HFFc6 (cell line): ENCODE measurements at places on chromosomes 16 and 17. TPM values are rescaled to one million over a fixed set of nuclear protein-coding genes. Genes with fewer than 3 reads are reported as not detected.
A peak's percentile ranks its signal among the peaks of the same experiment; 100 is the strongest.

DNA sequence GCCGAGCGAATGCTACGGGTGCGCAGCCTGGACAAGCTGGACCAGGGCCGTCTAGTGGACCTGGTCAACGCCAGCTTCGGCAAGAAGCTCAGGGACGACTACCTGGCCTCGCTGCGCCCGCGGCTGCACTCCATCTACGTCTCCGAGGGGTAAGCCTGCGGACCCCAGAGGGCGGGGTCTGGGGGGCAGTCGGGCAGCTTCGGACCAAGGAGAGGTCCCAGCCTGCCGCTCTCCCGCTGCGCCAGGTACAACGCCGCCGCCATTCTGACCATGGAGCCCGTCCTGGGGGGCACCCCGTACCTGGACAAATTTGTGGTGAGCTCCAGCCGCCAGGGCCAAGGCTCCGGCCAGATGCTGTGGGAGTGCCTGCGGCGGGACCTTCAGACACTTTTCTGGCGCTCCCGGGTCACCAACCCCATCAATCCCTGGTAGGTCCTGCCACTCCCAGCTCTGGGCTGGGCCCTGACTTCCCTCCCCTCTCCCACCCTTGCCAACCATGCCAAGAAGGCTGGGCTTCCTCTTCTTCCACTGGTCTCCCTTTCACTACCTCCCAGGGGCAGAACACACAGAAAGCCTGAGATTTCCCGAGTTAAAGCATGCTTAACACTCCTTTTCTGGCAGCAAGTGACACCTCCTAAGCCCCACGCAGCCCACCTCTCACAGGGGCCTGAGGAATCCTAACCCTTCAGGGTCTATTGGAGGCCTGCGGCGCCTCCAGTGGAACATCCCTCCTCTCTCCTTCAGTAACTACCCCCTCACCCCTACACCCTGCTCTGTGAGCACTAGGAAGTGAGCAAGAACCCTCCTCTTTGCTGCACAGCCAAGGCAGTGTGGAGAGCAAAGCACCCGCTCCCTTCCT, 3.2 kb downstream of the NAGS start:
- H3K27ac ChIP-seq = peak overlapping the region; percentile 84
- peak overlapping the region; percentile 90 for H3K4me3 ChIP-seq
- DNase-seq = no peak
- 0 out of 2 replicates have a peak, but pooled peaks cover 7% of the 10 kb centered on the region for H3K36me3 ChIP-seq
- peaks cover 40% of the 10 kb centered on the region for H3K4me1 ChIP-seq
- H3K27me3 ChIP-seq = peaks cover 4% of the 10 kb centered on the region

- no peak overlapping the region for H3K27ac ChIP-seq
- no peak overlapping the region for H3K4me3 ChIP-seq
- H3K27me3 ChIP-seq = peaks cover 12% of the 10 kb centered on the region
These were observed 87.7 kb upstream of the CCL2 start for GRCh38 chr17:34167354-34167753.

DNA sequence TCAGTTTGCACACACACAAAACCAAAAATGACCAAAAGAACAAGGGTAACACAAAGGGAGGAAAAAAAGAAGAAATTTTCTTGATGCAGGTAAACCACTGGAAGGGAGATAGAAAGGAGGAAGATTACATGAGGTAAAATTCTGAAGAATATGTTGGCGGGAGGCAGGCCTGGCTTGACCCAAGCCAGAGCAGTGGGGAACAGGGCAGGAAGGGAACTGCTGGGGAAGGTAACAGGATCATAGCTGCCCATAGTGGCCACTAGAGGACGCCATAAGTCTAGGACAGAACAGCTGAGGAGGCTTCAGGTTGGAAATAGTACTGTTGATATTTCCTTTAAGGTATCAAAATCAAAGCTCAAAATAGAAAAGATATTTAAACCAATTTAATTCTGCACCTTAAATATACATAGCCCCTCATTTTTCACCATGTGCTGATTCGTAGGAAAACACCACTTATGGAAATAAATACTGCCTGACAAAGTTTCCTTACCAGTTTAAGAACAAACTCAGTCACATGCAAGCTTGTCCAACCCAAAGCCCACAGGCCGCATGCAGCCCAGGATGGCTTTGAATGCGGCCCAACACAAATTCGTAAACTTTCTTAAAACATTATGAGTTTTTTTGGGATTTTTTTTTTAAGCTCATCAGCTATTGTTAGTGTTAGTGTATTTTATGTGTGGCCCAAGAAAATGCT, 15.5 kb downstream of the VPS35 start:
- H3K4me1 ChIP-seq = no peaks in the 10 kb centered on the region
- DNase-seq = peak; percentile 53
- no peak overlapping the region; the same call in 1 of the 2 replicates for H3K27ac ChIP-seq
- no peak overlapping the region for H3K4me3 ChIP-seq
- peaks cover 24% of the 10 kb centered on the region; the same call in 1 of the 2 replicates for H3K36me3 ChIP-seq
- H3K27me3 ChIP-seq = no peaks in the 10 kb centered on the region

- H3K27me3 ChIP-seq = no peaks in the 10 kb centered on the region; the same call in 1 of the 2 replicates
- no peaks in the 10 kb centered on the region for H3K4me1 ChIP-seq
- no peak overlapping the region for H3K4me3 ChIP-seq
- no peak for DNase-seq
- H3K27ac ChIP-seq = no peak overlapping the region
These were observed 221.2 kb downstream of the CDH13 start for GRCh38 chr16:82848013-82848412.

DNA sequence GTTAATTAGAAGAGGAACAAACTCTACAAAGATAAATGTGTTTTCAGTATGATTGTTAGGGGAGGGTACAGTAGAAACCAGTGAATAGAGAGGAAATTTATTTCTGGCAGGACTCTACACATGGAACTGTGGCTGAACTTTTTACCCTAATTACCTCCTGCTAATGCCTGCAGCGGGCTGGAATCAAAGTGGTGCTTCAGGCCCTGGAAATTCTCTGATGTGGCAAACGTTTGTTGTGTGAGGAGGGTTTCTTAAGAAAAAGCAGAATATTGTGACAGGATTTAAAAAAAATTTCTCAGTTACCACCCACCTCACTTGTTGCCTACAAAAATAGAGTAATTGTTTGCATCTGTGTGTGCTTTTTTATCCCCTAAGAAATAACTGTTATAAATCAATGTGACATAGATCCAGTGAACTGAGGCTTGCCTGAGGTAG, 154.5 kb downstream of the BCAS3 start:
- H3K27me3 ChIP-seq = no peaks in the 10 kb centered on the region
- H3K27ac ChIP-seq = no peak overlapping the region
- no peak for DNase-seq
- no peak overlapping the region for H3K4me3 ChIP-seq
- H3K4me1 ChIP-seq = no peaks in the 10 kb centered on the region

DNA sequence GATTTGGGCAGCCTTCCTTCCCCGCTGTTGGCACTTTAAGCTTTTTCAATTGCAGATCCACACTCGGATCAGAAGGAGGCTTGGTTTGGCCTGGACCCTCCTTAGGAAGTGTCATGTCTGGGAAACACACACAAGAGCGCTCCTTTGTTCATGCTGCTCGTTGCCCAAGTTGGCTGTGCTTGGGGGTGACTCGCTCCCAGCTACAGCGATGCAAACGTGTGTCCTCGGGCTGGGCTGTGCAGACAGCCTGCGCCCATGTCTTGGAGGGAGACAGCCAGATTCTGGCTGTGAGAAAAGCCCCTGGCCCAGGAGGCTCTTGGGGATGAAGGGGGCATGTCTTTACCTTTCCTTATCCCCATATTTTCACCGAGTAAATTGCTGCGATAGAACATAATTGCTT, 665.6 kb upstream of the EEF2KMT start:
- H3K4me1 ChIP-seq = no peaks in the 10 kb centered on the region
- H3K36me3 ChIP-seq = no peaks in the 10 kb centered on the region; the same call in 1 of the 2 replicates
- no peak overlapping the region for H3K4me3 ChIP-seq
- no peak for DNase-seq
- H3K27ac ChIP-seq = no peak overlapping the region

DNA sequence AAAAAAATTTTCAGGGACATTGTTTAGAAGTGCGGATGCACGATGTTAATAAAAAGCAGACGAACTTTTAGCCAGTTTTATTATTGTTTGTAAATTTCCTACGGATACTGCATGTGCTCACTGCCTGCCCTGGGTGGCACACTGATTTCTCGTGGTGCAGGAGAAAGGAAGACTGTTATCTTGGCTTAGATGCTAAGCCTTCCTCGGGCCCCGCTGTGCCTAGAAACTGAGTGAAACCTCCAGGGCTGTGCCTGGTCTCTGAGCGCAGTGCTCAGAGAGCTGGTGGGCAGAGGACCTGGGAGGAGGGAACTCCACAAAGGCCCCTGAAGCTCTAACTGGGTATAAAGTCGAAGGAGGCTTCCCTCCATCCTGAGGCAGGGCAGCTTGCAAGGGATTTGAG, 35.4 kb upstream of the TNRC6C start:
- H3K27me3 ChIP-seq = peaks cover 8% of the 10 kb centered on the region
- no peaks in the 10 kb centered on the region for H3K36me3 ChIP-seq
- H3K4me1 ChIP-seq = no peaks in the 10 kb centered on the region
- no peak overlapping the region for H3K4me3 ChIP-seq
- H3K27ac ChIP-seq = no peak overlapping the region

DNA sequence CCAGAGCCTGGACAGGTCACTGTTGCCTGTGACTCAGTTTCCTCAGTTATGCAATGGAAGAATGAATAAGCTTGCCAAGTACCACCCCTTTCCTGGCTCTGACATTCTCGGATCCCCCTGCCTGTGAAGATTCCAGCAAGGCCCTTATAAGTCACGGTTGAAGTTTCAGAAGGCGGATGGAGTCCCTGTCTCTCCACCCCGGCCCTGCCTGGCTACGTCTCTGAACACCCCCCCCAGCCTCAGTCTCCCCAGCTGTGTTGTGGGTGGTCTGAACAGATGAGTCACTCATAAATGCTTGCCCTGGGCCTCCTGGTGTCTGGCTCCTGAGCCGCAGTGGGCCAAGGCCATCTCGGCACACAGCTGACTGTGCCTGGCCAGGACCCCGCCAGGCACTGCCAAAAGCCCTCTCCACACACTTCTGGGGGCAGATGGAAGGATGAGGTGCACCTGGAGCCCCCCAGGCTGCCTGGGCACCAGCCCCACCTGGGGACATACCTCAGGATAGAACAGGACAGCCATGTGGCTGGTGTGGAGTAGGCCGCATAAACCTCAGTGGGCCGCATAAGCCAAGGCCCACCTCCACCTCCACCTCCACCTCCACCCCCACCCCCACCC, 15.4 kb downstream of the VASN start:
- no peaks in the 10 kb centered on the region for H3K36me3 ChIP-seq
- peak overlapping the region; percentile 63 for H3K4me3 ChIP-seq
- H3K4me1 ChIP-seq = peaks cover 58% of the 10 kb centered on the region
- H3K27ac ChIP-seq = peak overlapping the region; percentile 89

- no peak for DNase-seq
- peaks cover 13% of the 10 kb centered on the region for H3K4me1 ChIP-seq
- H3K27ac ChIP-seq = no peak overlapping the region; the same call in 1 of the 2 replicates
- peaks cover 8% of the 10 kb centered on the region for H3K36me3 ChIP-seq
These were observed 16.1 kb downstream of the PLK1 start for GRCh38 chr16:23694644-23695373.

GRCh38 chr17:3983606-3984484, 19.6 kb upstream of the ATP2A3 start:
- no peak for DNase-seq
- H3K4me1 ChIP-seq = peaks cover 6% of the 10 kb centered on the region
- no peak overlapping the region for H3K4me3 ChIP-seq
- H3K27me3 ChIP-seq = peaks cover 14% of the 10 kb centered on the region; the same call in 1 of the 2 replicates
- no peak overlapping the region for H3K27ac ChIP-seq

DNA sequence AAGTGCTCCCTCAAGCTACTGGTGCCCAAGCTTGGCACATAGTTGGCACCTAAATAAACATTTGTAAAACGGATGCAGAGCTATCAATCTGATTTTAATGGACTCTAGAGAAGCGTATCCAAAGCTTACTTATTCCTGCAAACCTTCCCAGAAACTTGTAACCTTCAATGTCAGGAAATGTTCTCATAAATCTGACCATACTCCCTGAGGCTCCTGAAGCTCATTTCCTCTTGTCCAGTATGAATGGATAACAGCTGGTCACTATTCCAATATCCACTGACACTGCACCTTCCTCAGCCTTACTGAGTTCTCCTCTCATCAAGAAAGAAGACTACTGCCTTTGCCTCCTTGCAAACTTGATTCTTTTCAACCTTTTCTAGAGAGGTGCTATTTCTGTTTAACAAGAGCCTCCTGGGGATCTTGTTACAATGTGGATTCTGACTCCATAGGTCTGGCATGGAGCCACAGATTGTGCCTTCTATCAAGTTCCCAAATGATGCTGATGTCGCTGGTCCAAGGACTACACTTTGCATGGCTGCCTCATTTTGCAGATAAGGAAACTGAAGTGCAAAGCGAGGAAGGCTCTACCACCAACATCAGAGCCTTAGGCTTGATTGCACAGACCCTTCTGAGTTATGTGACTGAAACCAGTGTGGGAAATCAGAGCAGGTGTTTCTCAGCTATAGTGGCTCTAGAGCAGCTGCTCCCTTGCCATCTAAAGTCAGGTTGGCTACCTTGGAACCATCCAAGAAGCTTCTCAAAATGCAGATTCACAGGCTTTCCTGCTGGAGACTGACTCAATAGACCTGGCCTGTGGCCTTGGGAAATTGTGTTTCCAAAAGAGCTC, 377.8 kb downstream of the SOX9 start:
- H3K36me3 ChIP-seq = no peaks in the 10 kb centered on the region
- H3K27me3 ChIP-seq = no peaks in the 10 kb centered on the region
- no peak overlapping the region for H3K27ac ChIP-seq
- peaks cover 36% of the 10 kb centered on the region for H3K4me1 ChIP-seq
- no peak for DNase-seq

- H3K4me3 ChIP-seq = no peak overlapping the region
- no peak for DNase-seq
- peaks cover 15% of the 10 kb centered on the region for H3K27me3 ChIP-seq
- H3K27ac ChIP-seq = no peak overlapping the region
- no peaks in the 10 kb centered on the region for H3K4me1 ChIP-seq
These were observed 6.5 kb upstream of the ULK2 start for GRCh38 chr17:19874256-19874655.

DNA sequence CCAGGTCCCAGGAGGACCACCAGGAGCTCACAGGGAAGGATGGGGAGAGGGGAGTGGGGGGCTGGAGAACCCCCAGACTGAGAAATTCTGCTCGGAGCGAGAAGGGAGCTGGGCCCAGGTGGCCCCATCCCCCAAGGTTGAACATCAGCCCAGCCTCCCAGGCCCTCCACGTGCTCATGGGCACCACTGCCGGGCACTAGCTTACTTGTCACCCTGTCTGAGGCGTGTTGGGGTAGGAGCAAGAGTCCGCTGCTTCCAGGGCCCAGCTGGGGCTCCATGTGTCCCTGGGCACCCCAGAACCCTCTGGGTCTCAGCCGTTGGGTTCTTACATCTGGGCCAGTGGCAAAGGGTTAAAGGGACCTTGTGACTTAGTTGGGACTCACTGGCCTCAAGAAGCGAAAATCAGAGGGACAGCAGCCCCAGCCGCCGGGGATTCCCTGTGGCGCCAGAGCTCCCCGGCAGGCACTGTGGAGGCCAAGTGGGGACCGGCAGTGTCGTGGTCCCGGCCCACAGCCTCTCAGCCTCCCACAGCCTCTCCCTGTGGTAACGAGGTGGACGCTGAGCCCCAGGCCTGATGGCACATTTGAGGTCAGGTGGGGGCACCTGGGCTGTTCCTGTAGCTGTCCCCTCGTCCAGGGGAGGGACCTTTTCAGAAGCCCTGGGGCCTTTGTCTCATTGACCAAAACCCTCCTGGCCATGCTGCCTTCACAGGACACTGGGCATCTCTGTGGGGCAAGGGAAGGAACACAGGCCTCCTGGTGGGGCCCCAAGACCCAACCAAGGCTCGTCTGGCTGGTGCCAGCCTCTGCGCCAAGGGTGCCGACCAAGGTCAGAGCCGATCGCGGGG, 33.7 kb upstream of the CDH15 start:
- no peak for DNase-seq
- no peaks in the 10 kb centered on the region for H3K4me1 ChIP-seq
- H3K27me3 ChIP-seq = no peaks in the 10 kb centered on the region; the same call in 1 of the 2 replicates
- peaks cover 19% of the 10 kb centered on the region for H3K36me3 ChIP-seq

DPEP1 gene
- total RNA-seq = not detected in 3 replicates

SLFN13 gene
- 5.8 to 10.1 TPM (median 9.1 TPM) in 3 replicates for total RNA-seq
